Stimulated activated CD4-positive, alpha-beta T cell treated with anti-CD3 and anti-CD28 coated beads, Interleukin-15, amount 100 ng/mL, for 48 hours (primary cell): ENCODE measurements at places on chromosomes 12 and 14.

GRCh38 chr14:79443602-79444001, 767.7 kb downstream of the DIO2 start:
- DNase-seq, result no peak

GRCh38 chr14:79294499-79294898, 916.8 kb downstream of the DIO2 start:
- DNase-seq, result no peak

DNA sequence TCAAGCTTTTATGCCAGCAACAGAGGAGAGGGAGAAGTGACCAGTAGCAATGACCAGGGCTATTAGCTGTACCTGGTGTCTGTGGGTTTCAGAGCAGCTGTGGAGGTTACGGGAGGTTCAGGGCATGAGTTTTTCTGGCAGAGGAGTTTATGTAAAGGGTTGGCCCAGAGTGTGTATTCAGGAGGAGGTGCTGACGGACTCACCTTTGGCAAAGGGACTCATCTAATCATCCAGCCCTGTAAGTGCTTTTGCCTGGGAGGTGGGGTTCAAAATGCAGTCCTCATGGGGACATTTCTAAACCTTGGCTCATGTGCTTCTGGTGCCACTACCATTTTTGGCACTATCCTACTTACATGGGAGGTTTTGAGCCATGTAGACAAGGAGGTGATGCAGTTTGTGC, 95.3 kb downstream of the DAD1 start:
- no peak for DNase-seq

GRCh38 chr12:44389038-44389437, 487.1 kb downstream of the NELL2 start:
- no peak for DNase-seq

DNA sequence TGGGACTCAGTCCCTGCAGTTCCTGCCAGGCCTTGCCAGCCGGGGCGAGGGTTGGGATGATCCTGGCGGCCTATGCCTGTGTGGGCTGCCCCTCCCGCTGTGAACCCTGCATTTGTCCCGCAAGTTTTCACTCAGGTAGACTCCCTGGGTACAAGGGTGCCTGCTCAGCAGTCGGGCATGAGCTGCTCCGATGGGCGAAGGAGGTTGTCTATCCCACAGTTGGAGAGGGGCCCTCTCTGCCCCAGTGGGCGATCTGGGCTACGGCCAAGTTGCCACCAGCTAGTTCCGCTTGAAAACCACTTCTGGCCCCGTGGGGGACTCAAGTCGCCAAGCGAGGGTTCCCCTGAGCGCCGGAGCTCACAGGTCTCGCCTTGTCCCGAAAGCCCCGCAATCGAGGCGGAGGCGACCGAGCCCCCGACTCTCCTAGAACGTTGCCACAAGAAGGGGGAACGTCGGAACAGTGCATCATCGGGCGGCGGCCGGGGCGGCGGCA, 365 bp upstream of the TPI1 start:
- no peak for DNase-seq

DNA sequence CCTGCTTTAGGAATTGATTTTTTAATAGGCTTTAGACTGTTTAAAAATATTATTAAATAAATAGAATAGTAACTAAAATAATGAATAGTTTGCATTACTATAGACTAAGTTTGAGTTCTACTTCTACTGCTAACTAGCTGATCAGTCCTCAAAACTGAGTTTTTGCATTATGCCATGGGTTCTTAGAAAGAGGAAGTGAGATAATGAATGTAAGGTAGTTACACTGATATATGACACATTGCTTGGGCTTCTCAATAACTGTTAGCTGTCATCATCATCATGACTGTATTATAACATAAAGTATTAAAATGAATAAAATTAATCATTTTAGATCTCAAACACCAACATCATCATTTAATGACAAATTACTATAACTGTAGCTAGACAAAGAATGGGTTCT, 949.7 kb downstream of the TRHDE start:
- DNase-seq, result no peak

- peak; percentile 38 for DNase-seq
These were observed 14.0 kb downstream of the TAMALIN start for GRCh38 chr12:52020539-52021336.

GRCh38 chr12:106894774-106895173, 60.9 kb upstream of the TMEM263 start:
- no peak for DNase-seq

GRCh38 chr12:93056971-93057535, 128.0 kb upstream of the EEA1 start:
- DNase-seq, result no peak

GRCh38 chr12:30822385-30823155, 67.8 kb upstream of the CAPRIN2 start:
- no peak for DNase-seq

DNA sequence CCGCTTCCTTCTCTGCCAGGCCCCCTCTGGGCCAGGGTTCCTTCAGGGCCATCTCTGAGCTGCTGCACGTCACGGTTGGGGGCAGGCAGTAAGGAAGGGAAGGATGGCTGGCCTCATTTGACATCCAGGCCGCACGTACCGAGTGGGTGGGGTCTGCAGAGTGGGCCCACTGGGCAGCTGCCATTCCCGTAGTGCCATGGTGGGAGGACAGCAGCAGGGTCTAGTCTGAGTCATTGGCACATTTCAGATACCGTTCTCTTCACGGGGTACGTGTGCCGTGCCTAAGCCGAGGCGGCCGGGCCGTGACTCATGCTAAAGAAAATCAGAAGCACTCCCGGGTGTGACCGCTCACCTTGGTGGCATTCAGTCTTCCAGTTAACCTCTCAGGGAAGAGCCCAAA, 43.9 kb downstream of the IL31 start:
- no peak for DNase-seq

DNA sequence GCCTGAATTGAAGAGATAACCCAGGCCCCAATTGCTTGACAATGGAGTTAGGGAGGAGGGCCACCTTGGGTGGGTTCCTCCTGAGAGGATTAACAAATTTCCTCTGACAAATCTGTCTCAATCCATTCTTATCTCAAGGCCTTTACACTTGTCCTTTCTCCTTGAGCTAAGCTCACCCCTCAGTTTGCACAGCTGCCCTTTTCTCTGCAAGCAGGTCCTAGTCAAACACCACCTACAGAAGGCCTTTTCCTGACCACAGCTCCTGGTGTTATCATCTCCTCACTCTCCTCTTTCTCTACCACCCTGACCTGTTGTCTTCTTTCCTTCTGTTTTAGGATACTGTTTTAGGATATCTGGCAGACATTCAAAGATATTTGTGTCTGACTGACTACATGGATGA, 26.4 kb upstream of the GSC start:
- DNase-seq, result no peak

- DNase-seq, result no peak
These were observed 28.9 kb downstream of the ZDHHC17 start for GRCh38 chr12:76792828-76793227.

DNA sequence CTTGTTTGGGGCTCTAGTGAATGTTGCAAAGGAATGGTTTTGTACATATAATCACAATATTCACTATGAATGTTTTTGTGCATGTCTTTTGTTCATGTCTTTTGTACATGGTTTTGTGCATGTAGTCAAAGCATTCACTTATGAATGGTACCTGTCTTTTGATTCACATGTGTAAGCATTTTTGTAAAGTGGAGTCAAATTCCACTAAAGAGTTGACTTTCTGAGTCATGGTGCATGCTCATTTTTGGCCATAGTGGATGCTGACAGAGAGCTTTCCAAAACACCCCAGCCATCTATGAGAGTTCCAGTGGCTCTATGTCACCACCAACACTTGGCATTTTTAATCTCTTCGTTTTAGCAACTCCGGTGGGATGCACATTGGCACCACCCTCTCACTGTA, 1185.9 kb upstream of the TMEM132C start:
- DNase-seq, result no peak

DNA sequence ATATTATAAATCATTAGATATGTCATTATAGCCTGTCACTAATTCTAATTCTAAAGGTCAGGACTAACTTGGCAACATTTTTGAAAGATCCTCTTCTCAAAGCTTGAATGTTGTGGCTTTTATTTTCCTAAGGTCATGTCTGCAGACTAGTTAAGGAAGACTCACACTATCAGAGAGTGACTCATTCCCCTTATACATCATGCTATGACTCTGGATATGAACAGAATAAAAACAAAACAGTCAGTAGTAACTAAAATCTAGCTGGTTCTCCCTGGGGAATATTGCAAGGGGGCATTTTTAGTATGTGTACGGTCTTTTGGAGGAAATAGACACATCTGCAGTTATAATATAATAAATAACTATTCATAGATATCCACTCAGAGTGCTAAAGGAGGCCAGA, 170.6 kb downstream of the SLC2A13 start:
- no peak for DNase-seq

GRCh38 chr12:24960222-24960855, 11.4 kb upstream of the BCAT1 start:
- peak; percentile 42 for DNase-seq

GRCh38 chr12:45343269-45344051, 127.6 kb downstream of the ANO6 start:
- no peak for DNase-seq

GRCh38 chr12:100020370-100020769, 35.6 kb upstream of the ANKS1B start:
- DNase-seq, result no peak

DNA sequence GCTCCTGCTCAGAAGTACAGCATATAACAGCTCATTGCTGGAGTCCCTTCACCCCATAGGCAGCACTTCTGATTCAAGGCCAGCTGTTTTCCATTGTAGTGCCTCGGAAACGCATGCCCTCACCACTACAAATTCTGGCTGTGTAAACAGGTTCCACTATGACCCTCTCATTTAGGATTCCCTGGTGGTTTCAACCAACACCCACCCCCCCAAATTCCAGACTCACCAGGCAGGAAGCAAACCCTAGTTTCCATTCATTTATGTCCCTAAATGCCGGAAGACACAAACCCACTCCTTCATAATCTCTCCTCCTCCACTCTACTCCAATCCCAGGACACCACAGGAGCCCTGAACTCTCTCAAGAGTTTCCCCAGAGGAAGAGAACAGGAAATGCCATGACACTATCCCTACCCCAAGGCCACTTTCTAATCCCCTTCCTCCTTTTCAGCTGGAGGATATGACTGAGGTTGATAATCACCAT, 75.9 kb upstream of the TMPO start:
- DNase-seq, result no peak

DNA sequence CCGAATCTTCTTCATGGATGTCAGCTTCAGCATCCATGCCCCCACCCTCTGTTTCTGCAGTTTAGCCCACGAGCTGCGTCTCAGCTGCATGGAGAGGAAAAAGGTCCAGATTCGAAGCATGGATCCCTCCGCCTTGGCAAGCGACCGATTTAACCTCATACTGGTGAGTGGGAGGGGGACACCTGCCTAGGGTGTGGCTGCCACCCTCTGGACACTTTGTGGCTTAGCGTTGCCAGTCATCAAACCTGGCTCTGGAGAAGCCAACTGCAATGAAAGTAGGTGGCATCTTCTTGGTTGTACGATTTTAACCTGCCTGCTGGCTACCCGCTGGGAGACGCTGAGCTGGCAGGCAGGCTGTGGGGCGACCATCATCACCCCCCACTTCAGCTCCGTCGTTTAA, 16.7 kb downstream of the DCAF4 start:
- DNase-seq, result no peak
